ENCODE measurements at places on chromosomes 11 and 22. TPM values are rescaled to one million over a fixed set of nuclear protein-coding genes. Genes with fewer than 3 reads are reported as not detected.

- no peaks in the 10 kb centered on the region for H3K36me3 ChIP-seq
- H3K4me1 ChIP-seq, result no peaks in the 10 kb centered on the region
Measured at GRCh38 chr11:58999291-58999680, 60.0 kb downstream of the GLYATL1 start.

DNA sequence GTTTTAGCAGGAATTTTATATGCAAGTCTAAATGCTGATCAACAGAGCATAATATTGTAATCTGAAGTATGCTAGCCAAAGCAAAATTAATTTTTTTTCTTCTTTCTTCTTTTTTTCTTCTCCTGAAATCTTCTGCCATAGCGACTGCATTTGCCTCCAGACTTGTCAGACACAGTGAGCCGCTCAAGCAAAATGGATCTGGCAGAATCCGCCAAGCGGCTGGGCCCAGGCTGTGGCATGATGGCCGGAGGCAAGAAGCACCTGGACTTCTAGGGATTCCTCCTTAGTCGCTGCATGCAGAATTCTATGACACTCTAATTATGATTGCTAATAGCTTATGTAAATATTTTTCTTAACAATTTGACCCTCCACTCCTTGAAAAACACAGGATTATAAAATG is 27.9 kb downstream of the PAX6 start:
- H3K4me1 ChIP-seq, result peaks cover 22% of the 10 kb centered on the region
- DNase-seq, result no peak
- H3K27me3 ChIP-seq, result no peaks in the 10 kb centered on the region
- H3K4me3 ChIP-seq, result no peak overlapping the region

DNA sequence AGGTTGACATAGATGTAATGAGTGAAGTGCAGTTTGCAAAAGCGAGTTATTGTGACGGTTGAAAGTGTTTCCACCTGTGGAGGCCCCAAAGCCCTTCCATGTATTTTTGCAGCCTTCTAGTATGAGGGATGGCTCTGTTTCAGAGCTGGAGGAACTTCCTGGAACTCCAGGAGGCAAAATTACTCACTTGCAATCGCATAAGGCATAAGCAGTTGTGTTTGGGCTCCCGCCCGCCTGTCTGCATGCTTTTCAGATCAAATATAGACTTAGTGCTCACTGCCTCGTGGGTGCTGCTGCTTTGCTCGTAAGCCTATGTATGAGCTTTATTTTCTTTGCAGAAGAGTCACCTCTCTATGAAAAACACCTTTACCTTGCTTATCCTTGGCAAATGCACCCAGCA is 146.8 kb upstream of the LARGE1 start:
- no peak overlapping the region for H3K27ac ChIP-seq
- H3K27me3 ChIP-seq, result no peaks in the 10 kb centered on the region
- H3K4me3 ChIP-seq, result no peak overlapping the region
- DNase-seq, result no peak

- peaks cover 5% of the 10 kb centered on the region for H3K27me3 ChIP-seq
- H3K4me3 ChIP-seq, result no peak overlapping the region
Measured at GRCh38 chr11:64338716-64339115, 1.3 kb upstream of the CCDC88B start.

GRCh38 chr11:6625156-6625831 is 6.1 kb upstream of the TPP1 start:
- H3K4me1 ChIP-seq, result no peaks in the 10 kb centered on the region
- DNase-seq, result no peak
- H3K36me3 ChIP-seq, result no peaks in the 10 kb centered on the region

- no peaks in the 10 kb centered on the region for H3K36me3 ChIP-seq
- DNase-seq, result no peak
Measured at GRCh38 chr11:92826603-92827002, 142.8 kb upstream of the MTNR1B start.

GRCh38 chr22:44739024-44739423 is 13.4 kb upstream of the ARHGAP8 start:
- DNase-seq, result no peak
- H3K27me3 ChIP-seq, result peaks cover 20% of the 10 kb centered on the region
- no peak overlapping the region for H3K27ac ChIP-seq

Gene CD44
- 2,197 TPM for total RNA-seq

Gene TBX10
- not detected for total RNA-seq

Gene CAPN5
- total RNA-seq, result 31.5 TPM

DNA sequence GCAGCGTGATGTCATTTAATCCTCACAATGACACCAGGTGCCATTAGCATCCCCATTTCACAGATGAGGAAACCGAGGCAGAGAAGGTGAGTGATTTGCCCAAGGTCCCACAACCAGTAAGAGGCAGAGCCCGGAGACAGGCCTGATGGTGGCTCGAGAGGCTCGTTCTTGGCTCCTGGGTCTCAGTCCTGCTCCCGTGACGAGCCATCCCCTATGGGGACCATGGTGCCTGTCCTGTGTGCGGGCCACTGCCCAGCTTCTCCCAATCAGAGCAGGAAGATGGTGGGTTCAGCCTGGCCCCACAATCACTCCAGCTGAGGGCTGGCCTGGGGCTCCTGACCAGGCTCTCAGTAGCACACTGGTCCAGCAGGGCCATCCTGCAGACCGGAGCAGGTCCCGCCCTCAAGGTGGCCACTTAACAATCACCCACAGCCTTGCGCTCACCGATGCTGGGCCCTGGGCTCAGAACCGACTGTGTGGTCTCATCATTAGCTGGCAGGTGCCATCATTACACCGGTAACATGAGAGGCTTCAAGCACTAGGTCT is 3.6 kb downstream of the ALDH3B1 start:
- H3K4me1 ChIP-seq, result peaks cover 77% of the 10 kb centered on the region
- H3K27me3 ChIP-seq, result peaks cover 12% of the 10 kb centered on the region
- H3K36me3 ChIP-seq, result peaks cover 5% of the 10 kb centered on the region

- no peaks in the 10 kb centered on the region for H3K36me3 ChIP-seq
- no peak for DNase-seq
- H3K4me3 ChIP-seq, result no peak overlapping the region
Measured at GRCh38 chr11:124752471-124753102, 532 bp upstream of the VSIG2 start.

All from HFFc6 (cell line).